ENCODE measurements at places on chromosomes 3 and 15.

DNA sequence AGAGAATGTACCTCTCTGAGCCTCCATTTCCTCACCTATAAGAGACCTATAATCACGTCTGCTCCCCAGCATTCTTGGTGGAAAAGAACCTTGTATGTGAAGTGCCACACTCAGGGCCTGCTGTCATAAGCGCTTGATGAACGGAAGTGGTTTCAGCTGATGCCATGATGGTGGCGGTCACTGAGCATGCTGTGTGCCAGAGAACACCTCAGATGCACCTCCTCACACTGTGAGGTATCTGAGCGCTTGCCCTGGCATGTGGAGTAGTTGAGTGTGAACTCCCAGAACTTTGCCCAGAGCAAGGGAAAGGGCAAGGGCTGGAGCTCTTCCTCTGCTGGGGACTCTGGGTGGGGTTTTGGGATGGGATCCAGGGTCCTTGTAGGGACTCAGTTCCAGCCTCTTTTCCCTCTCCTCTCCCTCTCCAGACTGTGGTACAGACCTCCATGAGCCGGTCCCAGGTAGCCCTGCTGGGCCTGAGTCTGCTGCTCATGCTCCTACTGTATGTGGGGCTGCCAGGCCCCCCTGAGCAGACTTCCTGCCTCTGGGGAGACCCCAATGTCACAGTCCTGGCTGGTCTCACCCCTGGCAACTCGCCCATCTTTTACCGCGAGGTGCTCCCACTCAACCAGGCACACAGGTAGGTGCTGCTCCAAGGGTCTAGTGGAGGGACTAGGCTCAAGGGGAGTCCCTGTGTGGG lies 2.7 kb downstream of the ABHD14A start:
- DNase-seq: no peak

GRCh38 chr3:12893852-12894251 lies 52.5 kb upstream of the RPL32 start:
- DNase-seq: no peak

GRCh38 chr3:50365080-50365841 lies 5.9 kb upstream of the TMEM115 start:
- DNase-seq: peak; percentile 85

GRCh38 chr15:43225201-43225949 lies 4.6 kb upstream of the EPB42 start:
- no peak for DNase-seq

- no peak for DNase-seq
These were observed 25.0 kb downstream of the KCNMB2 start for GRCh38 chr3:178561239-178561638.

- DNase-seq: peak; percentile 30
These were observed 400 bp downstream of the RAB43 start for GRCh38 chr3:129121016-129121791.

GRCh38 chr3:128576290-128576689 lies 74.3 kb downstream of the RPN1 start:
- DNase-seq: no peak

DNA sequence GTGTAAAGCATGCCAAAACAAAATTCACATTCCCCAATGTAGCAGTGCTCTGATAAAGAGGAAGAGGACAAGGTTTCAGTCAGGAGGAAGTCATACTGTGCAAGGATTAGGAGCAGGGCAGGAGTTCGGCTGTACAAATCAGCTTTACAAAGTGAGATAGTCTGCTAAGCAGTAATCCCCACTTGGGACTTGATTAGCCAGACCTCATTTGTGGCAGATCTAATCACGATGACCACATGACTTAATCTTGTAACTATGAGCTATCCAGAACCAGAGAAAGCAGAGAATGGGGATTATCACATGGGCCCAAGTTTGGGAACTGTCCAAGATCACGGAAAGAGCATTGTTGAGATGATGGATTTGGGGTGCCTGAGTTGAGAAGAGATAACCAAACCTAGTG lies 7.8 kb downstream of the DCBLD2 start:
- DNase-seq: no peak

- DNase-seq: no peak
These were observed 33.0 kb downstream of the MYZAP start for GRCh38 chr15:57624730-57625129.

GRCh38 chr3:134186391-134186790 lies 64.3 kb downstream of the RYK start:
- no peak for DNase-seq

DNA sequence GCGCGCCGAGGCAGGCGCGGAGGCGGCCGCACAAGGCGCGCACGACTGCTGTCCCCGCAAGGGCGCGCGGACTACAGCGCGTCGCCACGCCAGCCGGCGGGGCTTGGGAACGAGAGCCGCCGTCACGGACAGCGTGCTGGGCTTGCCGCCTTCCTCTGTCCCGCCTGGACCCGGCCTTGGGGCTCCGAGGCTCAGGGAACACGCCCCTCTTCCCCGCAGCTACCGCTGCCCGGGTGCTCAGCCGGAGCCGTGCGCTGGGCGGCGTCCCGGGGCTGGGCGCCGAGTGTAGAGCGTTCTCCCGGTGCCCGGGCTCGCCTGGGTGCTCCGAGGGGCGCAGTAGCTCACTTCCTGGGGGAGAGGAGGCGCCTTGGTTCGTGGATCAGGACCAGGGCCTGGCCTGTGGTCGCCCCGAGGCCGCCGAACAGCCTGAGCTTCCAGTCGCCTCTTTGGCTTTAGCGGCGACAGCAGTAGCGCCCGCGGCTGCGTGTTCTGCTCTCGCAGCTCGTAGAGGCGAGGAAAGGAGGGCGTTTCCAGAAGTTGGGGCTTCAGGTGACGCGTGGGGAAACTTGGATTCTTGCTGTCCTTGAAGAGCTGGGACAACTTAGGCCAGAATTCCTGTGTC lies 226.7 kb upstream of the C2CD4B start:
- peak; percentile 14 for DNase-seq

DNA sequence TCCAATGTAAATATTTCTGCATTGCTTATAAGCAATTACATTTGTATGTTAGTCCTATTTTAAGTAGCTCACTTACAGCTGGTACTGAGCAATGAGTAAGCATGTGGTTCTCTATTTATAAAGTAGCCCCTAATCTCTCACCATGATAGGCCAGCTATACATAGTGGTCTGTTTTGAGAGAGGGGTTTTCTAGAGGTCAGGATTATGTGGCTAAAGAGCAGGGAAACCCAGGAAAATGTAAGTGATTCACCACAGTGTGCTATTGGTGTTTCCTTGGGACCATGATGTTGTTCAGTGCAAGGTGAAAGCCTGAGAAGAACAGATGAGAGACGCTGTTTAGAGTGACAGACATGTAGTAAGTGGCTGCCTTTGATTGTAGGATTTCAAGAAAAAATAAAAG lies 26.4 kb downstream of the RBMS3 start:
- no peak for DNase-seq

DNA sequence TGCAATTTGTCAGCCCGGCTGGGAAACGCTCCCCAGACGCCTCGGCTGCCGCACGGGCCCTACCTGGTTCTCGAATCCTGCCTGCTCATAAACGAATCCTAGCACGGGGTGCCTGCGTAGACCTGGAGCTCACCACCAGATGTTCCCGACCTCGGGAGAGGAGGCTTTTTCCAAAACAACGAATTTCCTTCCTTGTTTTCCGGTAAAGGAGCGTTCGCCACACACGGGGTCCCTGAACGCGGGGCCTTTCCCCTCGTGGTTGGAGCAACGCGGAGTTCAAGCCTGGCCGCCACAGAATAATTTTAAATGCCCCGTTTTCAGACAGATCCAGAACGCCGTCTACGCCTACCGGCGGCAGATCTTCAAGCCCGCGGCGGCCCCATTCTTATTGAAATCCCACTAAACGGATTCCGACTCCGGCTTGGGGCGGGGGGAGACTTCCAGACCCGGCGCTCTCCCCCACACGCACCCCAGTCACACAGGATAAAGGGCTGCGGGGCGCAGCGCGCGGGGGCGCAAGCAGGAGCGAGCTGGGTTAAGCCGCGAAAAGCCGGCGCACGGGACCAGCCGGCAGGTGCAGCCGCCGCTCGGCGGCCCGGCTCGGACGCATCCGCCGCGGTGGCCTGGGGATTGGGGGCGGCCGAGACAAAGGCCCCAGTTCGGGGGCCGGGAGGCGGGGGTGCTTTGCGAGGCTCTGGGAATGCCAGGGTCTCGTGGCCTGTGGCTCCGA lies 895 bp downstream of the GATA2 start:
- no peak for DNase-seq

- no peak for DNase-seq
These were observed 1106.0 kb downstream of the OTOL1 start for GRCh38 chr3:162602619-162603018.

- DNase-seq: no peak
These were observed 47.2 kb upstream of the KPNA4 start for GRCh38 chr3:160612386-160613075.

- DNase-seq: no peak
These were observed 785 bp upstream of the IFT57 start for GRCh38 chr3:108222853-108223565.

- no peak for DNase-seq
These were observed 364.5 kb downstream of the LPP start for GRCh38 chr3:188518416-188518815.

DNA sequence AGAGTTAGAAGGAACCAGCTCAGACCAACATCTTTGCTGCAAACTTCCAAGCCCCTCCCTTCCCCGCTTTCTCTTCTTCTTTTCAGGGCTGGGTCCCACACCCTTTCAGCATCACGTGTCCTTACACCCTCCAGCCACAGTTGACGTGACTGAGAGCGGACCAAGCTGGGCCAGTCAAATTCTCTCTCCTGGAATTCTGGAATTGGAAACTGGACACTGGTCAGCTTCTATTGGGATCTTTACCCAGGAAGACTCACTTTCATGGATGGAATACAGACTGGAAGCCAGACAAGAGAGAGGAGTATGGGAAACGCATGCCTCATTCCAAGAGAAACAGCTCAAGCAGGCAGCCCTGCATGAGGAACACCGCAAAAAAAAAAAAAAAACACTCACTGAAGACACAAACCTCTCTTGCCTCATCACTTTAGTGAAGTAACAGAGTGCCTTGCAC lies 12.4 kb upstream of the TPM1 start:
- no peak for DNase-seq

DNA sequence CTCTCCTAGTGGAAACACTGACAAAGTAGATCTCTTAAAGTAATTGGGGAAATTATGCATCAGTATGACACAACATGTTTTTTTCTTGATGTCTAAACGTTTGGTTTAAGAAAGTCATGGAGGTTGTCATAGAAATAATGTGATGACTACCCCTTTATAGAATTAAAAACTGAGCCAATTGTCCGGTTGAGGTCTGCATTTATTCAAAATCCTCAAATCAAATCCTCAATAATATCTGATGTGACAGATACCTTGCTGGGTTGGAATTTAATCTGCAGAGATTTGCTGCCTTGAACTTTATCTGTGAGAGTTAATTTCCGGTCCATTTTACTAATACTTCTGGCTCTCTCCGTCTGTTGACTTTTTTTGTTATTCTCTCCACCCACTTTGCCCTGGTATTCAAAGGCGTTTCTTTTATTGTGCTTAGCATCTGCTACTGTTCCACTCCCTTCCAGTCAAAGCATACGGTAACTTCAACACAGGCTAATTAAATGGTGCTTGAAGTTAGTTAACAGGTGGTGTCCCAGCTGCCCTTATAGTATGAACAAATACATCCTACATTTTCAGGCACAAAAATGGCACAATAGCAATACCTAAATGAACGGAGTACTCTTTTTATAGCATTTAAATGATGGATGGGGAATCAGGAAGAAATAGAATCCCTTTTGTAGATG lies 628.3 kb downstream of the ROBO1 start:
- DNase-seq: no peak

DNA sequence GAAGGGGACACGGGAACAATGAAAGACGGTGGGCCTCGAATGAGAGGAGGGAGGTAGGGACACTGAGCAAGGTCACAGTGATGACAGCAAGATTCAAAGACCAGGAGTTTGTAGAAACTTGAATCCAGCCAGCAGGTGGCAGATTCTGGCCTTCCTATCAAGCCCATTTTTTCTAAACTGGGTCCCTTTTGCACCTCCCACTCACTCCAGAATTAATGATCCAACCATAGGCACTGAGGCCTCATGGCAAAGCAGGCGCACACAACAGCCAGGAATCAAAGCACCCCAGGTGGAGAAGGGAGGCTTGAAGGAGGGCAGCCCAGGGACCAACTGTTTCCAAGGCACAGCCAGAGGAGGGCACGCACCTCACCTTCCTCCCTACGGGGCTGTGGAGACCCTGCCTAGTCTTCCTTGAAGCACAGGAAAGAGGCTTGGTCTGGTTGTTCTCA lies 90.2 kb downstream of the ANP32A start:
- no peak for DNase-seq

DNA sequence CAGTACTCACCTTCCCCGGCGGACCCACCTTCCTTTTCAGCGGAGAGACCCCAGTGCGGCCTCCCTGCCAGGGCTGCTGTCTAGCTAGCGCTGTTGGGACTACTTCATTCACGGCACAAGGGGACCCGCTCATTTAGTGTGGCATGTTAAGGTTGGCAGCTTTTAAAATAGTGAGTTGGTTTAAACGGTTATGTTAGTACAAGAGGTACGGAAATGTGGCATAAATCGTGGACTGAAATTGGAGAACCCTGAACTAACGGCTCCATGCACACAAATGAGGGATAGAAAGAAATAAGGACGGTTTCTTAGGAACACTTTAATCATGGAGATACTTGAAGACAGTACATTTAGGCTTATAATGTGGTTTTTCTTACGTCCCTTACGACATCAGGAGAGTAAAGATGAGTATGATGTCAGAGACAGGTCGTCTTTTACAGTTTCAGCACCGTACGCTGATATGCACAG lies 752 bp downstream of the CEP63 start:
- peak; percentile 15 for DNase-seq

- DNase-seq: no peak
These were observed 779.1 kb downstream of the MECOM start for GRCh38 chr3:168884353-168884903.

DNA sequence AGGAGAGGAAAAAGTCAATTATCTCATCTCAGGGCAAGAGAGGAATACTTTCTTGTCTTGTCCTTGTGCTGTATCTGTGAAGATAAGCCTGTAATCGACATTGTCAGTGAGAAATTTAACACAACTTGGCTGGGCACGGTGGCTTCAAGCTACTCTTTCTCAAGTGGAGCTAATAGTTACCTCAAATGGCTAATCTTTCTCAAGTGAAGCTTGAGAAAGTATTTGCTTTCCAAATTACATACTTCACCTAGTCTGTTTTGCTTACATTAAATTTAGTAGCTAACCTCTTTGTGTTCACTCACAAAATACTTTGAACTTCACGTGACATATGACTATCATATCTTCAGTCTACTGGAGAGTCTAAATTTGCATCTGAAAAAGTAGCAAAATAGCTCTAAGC lies 48.3 kb upstream of the B3GALNT1 start:
- DNase-seq: no peak

- no peak for DNase-seq
These were observed 291.2 kb upstream of the TBC1D5 start for GRCh38 chr3:18033581-18034108.

GRCh38 chr15:73869216-73869995 lies 4.0 kb upstream of the TBC1D21 start:
- no peak for DNase-seq

DNA sequence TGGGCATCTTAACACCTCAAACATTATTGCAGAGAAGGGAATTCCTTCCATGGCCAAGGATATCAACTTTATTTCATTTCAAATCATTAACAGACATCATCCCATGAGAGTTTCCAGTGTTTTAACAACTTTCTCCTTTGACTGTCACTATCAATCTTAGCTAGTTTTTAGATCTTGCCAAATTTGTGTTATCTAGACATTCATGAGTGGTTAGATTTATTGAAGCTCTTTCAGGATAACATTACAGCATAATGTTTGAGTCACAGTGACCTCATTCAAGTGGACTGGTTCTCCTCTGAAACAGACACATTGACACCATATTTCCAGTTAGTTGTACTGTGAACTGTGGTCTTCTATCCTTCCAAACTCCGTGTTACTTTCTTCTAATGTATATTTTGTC lies 8.6 kb upstream of the TNFAIP8L3 start:
- DNase-seq: no peak

Measured in stimulated activated CD4-positive, alpha-beta T cell treated with anti-CD3 and anti-CD28 coated beads, Interleukin-2, amount 100 ng/mL, for 48 hours (primary cell).